Hippocampal formation (tissue), 2 donors: ENCODE measurements at places on chromosomes 5 and 9.

DNA sequence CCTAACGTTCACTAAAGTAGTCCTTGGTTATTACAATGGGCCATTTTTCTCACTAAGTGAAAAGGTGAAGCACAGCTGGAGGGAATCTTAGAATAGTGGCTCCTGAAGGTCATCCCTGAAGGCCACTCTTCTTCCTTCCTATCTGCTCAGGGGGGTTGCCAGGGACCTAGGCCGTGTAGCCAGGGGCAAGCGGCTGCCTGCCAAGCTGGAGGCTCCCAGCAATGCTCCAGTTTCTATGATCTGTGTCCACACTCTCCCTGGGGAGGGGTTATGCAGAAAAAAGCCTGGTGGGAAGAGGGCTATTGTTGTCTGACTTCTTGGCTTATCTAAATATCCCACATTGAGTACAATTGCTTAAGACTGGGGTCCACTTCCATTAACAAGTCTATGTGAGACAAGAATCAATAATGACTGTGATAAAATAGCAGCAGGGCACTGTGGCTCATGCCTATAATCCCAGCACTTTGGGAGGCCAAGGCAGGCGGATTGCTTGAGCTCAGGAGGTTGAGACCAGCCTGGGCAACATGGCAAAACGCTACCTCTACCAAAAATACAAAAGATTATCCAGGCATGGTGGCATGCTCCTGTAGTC is 3.8 kb downstream of the NMRK1 start:
- no peak for DNase-seq

GRCh38 chr9:121840838-121841760 is 189.7 kb downstream of the DAB2IP start:
- no peak for DNase-seq

DNA sequence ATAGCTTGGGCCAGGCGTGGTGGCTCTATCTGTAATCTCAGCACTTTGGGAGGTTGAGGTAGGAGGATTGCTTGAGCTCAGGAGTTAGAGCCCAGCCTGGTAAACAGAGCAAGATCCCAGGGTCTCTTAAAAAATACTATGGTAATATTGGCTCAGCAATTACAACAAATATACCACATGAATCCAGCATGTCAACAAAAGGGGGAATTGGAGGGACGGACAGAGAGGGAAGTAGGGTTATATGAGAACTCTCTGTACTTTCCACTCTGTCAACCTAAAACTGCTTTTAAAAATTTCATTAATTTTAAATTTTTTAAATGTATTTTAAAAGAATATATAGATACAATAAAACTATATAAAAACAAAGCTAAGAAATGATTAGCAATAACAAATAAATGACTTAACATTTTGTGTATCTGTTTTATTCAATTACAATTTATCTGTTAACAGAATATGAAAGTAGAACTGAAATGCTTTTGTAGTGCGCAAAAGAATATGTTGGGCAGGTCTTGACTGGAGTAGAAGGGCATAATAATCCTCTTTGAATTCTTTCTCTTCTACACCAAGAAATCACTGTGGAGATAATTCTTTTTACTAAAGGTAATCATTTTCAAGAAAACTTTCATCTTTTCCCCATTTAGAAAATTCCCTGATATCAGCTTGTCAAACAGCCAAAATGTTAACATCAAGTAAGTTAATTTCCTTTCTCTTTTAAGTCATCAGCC is 12.9 kb upstream of the CDC42SE2 start:
- DNase-seq, result no peak

- no peak for DNase-seq
Measured at GRCh38 chr9:6673326-6674025, 27.9 kb upstream of the GLDC start.

- no peak for DNase-seq
Measured at GRCh38 chr5:78009937-78010527, 233.9 kb upstream of the TBCA start.

DNA sequence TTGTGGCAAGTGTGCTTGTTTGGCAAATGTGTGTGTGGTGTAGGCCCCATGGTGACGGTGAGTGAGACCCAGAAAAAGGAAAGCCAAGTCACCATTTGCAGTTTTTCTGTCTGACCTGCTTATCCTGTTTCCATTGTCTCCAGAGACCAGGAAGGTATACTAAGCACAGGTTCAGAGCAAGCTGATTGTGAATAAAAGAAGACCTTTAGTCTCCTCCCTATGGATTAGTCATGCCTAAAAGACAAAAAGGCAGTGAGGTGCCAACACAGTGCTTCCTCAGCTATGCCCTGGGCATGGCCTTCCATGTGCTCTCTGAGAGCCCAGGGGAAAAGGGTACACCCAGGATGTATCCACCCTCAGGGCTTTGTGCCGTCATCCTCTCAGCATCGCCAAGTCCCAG is 49.2 kb upstream of the SHOC1 start:
- no peak for DNase-seq

- no peak for DNase-seq
Measured at GRCh38 chr9:34310215-34310614, 18.9 kb downstream of the KIF24 start.

DNA sequence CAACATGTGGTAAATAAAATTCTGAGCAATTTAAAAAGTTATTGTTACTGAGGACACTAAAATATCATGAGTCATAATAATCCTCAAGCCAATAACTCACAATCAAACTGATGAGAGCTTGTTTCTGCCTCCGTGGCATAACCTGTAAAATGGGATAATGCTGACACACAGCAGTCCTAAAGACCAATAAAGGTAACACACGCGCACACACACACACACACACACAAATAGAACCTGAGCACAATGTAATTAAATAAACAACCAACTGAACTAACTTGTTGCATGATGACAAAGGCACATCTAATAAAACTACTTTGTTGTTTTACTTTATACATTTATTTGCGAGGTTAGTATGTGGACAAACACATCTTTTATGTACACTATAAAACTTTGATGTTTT is 358.2 kb downstream of the BNC2 start:
- no peak for DNase-seq

- no peak for DNase-seq
Measured at GRCh38 chr5:150499437-150499956, 8.4 kb upstream of the NDST1 start.
